ENCODE measurements at places on chromosomes 12 and 14. TPM values are rescaled to one million over a fixed set of nuclear protein-coding genes. Genes with fewer than 3 reads are reported as not detected.
A peak's percentile ranks its signal among the peaks of the same experiment; 100 is the strongest.

KRT6C gene
- not detected for total RNA-seq

PWP1 gene
- total RNA-seq = 41.4 TPM

DNA sequence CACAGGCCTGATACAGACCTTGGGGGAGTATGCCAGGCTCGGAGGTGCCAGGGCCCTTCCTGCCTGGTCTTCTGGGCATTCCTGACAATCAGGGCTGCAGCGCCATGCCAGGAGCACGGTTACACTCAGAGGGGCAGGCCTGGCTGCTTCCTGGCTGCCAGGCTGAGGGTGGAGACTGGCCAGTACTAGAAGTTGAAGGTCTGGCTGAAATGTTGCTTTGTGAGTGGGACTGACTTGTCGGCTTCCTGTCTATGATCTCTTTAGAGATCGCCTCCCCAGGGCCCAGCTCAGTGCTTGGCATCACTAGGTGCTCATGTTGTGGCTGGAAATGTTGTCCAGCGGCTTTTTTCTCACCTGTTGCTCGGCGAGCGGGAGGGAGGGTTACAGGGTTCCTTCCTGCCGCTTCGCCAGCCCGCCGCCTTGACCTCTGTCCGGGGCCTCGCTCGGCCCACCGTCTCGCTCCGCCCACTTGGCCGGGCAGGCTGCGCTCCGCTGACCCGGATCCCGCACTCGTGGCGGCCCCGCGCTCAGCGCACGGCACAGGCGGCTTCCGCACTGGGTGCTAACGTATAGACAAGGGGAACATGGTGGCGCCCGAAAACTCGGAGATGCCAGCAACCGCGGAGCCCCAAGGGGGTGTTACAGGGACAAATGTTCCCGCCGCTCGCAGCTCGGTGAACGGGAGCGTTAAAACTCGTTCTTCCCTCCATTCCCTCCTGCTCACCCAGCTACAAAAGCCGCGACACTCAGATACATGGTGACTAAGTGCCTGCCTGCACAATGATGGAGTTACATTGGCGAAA lies 32.6 kb downstream of the PAPLN start:
- no peak for DNase-seq
- H3K27ac ChIP-seq = no peak overlapping the region
- H3K4me3 ChIP-seq = peak overlapping the region; percentile 34
- H3K27me3 ChIP-seq = no peaks in the 10 kb centered on the region
- no peaks in the 10 kb centered on the region for H3K36me3 ChIP-seq

GRCh38 chr12:122870867-122871664 lies 24.9 kb downstream of the VPS37B start:
- H3K36me3 ChIP-seq = peaks cover 15% of the 10 kb centered on the region
- DNase-seq = no peak
- no peak overlapping the region for H3K27ac ChIP-seq
- H3K27me3 ChIP-seq = no peaks in the 10 kb centered on the region
- H3K4me1 ChIP-seq = no peaks in the 10 kb centered on the region

- H3K4me1 ChIP-seq = no peaks in the 10 kb centered on the region
- no peak overlapping the region for H3K4me3 ChIP-seq
- H3K27ac ChIP-seq = no peak overlapping the region
- no peak for DNase-seq
These were observed 232.2 kb downstream of the C12orf50 start for GRCh38 chr12:87796961-87797516.

DNA sequence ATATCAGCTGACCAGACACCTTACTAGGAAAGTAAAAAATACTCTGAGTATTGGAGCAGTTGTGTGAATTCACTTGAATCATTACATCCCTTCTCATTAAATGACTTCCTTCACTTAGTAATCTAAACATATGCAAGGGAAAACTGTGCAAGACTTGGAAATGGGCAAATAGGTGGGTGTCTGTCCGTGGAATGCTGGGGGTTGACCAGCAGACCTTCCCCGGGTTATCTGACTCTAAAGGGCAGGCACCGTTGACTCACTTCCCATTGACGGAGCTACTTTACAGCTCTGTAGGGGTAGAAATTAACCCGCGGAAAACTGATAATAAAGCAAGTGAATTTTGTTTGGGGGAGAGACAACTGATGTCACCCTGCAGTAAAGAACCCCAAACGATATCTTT lies 199.3 kb downstream of the TTC7B start:
- no peak for DNase-seq
- no peak overlapping the region for H3K27ac ChIP-seq
- no peaks in the 10 kb centered on the region for H3K36me3 ChIP-seq
- H3K4me3 ChIP-seq = no peak overlapping the region
- H3K27me3 ChIP-seq = no peaks in the 10 kb centered on the region

GRCh38 chr12:68237078-68237477 lies 11.5 kb upstream of the IL26 start:
- DNase-seq = no peak
- no peaks in the 10 kb centered on the region for H3K36me3 ChIP-seq
- H3K4me3 ChIP-seq = peak overlapping the region; percentile 30
- H3K27me3 ChIP-seq = no peaks in the 10 kb centered on the region
- H3K4me1 ChIP-seq = peaks cover 23% of the 10 kb centered on the region
- no peak overlapping the region for H3K27ac ChIP-seq

DNA sequence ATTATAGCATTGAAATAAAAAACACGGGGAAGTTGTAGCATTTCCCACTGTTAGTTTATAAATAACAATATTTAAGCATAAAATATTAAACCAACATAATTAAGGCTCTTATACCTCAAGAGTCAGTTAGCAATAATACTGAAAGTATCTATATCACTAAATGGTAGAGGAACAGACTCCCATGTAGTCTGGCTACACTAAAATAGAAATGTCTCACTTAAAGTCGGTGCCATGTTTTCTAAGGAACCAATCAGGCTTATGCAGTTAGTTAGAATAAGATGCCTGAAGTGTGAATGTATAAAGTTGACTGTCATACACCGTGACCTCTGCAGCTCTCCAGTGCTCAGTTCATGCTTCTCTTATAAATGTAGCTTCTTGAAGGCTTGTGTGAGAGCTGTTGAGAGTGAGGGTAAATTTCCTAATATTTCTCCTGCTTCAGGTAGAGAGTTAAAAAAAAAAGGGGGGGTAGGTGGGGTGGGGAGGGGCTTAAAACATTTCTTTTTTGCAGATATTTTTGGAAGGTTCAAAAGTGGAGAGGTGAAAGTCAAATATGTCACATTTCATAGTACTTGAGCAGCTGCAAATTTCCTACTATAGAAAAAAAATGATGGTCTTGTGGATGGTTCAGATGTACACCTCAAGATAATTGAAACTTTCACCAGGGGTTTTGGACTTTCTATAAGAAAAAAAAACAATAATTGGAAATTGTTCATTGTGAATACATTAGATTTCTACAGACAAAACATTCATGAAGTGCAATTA lies 64.5 kb downstream of the PTCSC3 start:
- no peak for DNase-seq
- H3K27ac ChIP-seq = no peak overlapping the region
- no peak overlapping the region for H3K4me3 ChIP-seq
- H3K36me3 ChIP-seq = no peaks in the 10 kb centered on the region

Measured in PC-9 (cell line).